Immature natural killer cell (primary cell): ENCODE measurements at places on chromosomes 3 and 15. TPM values are rescaled to one million over a fixed set of nuclear protein-coding genes. Genes with fewer than 3 reads are reported as not detected.

GRCh38 chr15:38076786-38077185, 142.3 kb downstream of the TMCO5A start:
- no peak for DNase-seq

Gene SPATA12
- polyA plus RNA-seq: not detected

DNA sequence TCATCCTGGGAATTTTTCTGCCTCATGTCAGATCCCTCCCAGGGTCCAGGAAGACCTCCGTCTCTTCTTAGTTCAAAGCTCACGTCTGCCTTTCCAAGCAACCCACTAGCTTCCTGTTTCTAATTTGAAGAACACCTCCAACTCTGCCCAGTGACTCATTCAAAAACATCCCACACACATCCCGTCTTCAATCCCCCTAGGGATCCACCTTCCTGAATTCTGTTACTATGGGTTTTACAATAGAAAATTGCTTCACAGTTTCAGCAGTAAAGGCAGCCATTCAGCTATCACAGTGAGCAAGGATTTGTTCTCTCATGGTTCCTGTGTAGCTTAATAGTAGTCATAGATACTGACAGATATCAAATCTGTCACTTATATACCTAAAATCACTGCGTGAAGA, 308.3 kb upstream of the CCDC54 start:
- no peak for DNase-seq

- DNase-seq: no peak
These were observed 111.1 kb upstream of the GPR149 start for GRCh38 chr3:154540950-154541604.

- no peak for DNase-seq
These were observed 6.9 kb downstream of the INSYN1 start for GRCh38 chr15:73746261-73746660.
